ENCODE measurements at places on chromosomes 3 and 15. TPM values are rescaled to one million over a fixed set of nuclear protein-coding genes. Genes with fewer than 3 reads are reported as not detected.

- no peak for DNase-seq
Measured at GRCh38 chr15:59352683-59353082, 20.0 kb downstream of the MYO1E start.

DNA sequence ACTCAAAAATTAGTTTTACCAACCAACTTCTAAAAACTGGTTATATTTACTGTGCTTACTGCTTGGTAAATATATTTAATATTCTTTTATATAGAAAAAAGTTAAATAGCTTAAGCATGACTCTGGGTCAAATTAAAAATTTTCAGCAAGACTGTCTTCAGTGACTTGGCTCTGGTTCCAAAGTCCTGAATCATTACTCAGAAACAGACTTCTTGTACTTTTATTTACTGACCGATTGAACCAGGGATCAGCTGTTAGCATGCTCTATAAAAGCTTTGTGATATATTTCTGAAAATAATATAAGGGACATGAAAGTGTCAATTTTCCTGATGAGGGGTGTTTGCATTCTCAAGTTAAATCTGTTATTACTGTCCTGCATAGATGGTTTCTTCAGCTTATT lies 164.3 kb downstream of the MCTP2 start:
- DNase-seq = no peak

DNA sequence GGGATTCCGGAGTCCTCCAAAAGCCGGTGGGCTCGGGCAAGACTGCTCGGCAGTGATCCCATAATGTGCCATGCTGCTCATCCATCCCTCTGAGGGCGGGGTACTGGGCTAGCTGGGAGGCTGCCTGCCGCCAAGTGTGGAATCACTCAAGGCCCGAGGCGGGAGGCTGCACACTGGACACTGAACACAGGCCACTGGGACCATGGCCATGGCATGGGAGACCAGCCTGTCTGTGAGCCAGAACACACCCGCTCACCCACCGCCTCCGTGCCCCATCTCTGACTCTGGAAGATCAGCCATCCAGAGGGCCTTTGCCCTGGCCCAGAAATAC lies 1.4 kb downstream of the C3orf22 start:
- no peak for DNase-seq

Gene RTF1
- 16.0 TPM for total RNA-seq

DNA sequence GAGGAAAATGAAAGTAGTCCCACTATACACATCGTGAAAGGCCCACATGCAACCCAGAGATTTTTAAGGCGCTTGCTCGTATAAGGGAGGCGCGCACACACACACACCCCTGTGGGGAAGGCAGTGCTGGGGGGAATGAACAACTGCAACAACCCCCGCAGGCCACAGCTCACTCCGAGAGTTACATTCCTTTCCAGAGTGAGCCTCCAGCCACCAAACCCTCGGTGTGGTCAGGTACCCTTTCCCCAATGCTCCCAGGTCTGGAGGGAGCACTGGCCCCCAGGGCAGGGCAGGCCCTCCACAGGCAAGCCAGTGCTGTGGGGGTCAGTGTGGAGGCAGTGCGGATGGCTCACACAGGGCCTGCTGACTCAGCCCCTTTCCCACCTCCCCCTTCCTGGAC lies 115.6 kb downstream of the OCA2 start:
- DNase-seq = no peak

- peak; percentile 9 for DNase-seq
Measured at GRCh38 chr3:140883428-140884040, 58.1 kb upstream of the SLC25A36 start.

GRCh38 chr3:58568572-58569286 lies 8.5 kb downstream of the FAM107A start:
- DNase-seq = peak; percentile 54

DNA sequence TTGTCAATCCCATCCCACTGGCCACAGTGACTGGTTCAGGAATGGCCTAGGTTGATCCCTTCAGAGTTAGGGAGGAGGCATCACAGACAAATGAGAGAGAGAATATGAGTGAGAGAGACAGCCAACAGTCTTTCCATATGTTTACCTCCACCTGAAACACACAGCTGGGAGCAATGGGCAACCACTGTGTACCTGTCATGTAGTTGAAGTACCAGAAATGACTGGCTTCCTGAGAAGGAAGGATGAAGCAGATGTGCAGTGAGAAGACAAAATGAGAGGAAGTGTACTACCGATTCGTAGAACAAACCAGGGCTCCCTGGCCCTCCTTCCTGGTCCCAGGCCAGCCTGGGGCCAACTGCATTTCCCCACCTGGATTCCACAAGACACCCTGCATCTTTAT lies 27.4 kb downstream of the SRGAP3 start:
- no peak for DNase-seq

- DNase-seq = no peak
Measured at GRCh38 chr15:43517354-43518196, at the start of gene MAP1A. Gene MAP1A (plus strand): TSS chr15:43517608. CDS start chr15:43521474, 3,866 bp downstream.

GRCh38 chr3:127929818-127930413 lies 14.9 kb downstream of the KBTBD12 start:
- no peak for DNase-seq

Gene ZNF860
- 0.34 TPM for total RNA-seq

DNA sequence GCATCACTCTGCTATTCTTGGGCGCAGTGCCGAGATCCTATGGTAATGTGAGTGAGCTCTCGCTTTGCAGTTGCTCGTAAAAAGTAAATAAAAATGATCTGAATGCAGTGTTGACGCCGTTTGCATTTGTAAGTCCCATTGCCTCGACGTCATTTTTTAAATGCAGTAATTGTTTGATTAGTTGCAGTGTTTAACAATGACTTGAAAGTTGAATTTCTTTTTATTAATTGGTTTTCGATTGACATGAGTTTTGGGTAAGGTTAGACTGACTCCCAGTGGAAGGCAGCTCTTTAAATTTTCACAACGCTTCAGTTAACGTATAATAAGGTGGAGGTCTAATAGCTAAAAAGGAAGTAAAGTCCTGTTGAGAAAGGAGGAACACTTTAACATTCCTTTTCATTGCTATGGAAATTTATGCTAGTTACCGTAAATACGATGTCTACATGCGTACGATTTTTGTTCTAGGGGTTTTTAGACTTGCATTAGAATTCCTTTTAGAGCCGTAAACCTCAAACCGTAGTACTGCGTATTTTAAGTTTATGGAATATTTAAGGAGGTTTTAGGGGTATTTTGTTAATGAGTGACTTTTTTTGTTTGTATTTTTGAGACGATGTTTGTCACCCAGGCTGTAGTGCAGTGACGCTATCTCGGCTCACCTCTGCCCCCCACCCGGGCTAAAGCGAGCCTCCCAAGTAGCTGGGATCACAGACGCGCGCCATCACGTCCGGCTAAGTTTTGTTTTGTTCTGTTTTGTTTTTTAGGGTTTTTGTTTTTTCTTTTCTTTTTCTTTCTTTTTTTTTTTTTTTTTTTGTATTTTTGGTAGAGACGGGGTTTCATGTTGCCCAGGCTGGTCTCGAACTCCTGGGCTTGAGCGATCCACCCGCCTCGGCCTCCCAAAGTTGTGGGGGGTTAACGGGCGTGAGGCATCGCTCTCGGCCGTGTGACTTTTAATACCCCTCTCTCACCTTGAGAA lies 1.4 kb downstream of the MORF4L1 start:
- no peak for DNase-seq

DNA sequence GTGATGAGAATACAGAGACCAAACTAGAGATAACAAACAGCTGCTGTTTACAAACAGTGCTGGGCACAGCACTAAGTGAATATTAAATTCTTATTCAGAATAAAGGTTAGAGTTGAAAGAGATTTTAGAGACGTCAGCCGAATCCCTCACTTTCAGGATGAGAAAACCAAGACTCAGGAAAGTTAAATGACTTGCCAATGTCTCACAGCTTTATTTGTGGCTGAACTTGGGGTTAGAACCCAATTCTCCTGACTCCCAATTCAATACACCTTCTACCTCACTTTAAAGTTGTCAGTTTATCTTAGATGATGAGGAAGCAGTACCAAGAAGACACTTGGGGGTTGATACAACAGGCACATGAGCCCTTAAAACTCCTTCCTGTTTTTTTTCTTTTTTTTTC lies 180.9 kb downstream of the GAP43 start:
- DNase-seq = no peak

DNA sequence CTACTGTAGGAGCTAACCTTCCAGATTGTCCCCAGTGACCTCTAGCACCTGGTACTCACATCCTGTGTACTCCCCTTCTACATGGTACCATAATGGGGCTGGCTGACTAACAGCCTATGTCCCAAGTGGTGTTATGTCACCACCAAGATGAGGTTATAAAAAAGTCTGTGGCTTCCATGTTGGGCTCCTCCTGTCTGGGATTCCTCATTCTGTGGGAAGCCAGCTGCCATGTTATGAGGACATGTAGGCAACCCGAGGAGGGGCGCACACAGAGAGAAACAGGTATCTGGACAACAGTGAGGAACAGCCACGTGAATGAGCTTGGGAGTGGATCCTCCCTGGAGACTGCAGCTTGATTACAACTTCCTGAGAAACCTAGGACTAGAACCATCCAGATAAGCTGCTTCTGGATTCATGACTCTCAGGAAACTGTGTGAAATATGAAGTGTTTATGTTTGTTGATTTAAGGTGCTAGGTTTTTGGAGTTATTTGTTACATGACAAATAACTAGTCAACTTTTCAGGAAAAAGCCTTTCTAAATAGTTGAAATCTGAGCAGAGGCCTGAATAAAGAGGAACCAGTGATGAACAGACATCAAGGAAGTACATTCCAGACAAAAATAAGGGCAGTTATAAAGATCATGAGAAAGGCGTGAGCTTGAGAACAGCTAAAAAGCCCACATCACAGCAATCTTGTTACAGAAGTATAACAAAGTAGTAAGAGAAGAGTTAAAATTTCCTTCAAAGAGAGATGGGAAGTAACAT lies 21.7 kb downstream of the GOLIM4 start:
- DNase-seq = peak; percentile 22

GRCh38 chr15:91961357-91961756 lies 107.8 kb downstream of the SLCO3A1 start:
- DNase-seq = no peak

DNA sequence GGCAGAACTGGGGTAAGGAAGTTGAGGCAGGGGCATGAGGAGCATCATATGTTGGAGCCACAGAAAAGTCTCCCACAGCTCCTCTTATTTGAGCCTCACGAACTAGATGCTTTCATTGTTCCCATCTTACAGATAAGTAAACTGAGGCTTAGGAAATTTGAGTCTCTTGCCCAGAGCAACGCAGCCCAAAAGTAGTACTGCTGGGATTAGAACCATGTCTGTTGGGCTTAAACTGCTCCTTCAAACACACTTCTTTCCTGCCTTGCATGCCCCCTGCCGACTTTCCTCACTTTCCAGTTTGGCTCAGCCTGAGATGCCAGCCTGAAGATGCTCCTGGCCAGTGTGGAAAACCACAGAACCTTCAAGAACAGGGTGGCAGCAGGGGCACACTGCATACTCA lies 43.1 kb upstream of the SLC6A6 start:
- no peak for DNase-seq

GRCh38 chr3:19256313-19256712 lies 108.0 kb downstream of the KCNH8 start:
- DNase-seq = no peak

DNA sequence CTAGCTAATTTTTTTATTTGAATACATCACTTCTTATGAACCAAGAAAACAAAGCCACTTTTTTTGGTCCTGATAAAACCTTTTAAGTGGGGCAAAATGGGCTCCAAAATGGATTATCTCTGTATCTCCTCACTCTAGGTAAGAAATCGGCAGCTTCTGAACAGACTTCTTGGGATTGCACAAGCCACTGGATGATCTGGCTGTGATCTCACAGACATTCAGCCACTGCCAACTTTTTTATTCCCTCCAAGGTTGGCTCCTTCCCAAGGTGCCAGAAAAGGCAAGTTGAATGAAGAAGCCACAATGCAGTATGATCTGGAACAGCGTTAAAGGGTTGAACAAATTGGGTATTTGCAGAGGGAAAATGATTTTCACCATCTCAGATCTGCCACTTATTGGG lies 73.2 kb downstream of the PRICKLE2 start:
- DNase-seq = no peak

DNA sequence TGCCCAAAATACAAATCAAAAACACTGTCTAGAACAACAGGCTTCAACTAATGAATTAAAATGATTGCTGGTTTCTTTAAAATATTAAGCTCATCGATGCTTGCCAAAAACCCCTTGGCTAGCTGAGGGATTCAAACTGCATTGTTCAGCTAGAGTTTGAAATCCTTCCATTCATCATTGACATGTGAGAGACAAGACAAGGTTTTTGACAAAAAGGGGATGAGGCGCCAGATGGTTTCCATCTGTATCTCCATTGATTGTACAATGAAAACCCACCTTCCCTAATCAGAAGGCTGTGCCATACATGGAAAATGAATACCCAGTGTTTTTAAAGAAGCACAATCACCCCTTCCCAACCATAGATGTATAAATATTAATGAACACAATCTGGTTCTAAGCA lies 67.8 kb downstream of the THRB start:
- DNase-seq = no peak

- no peak for DNase-seq
Measured at GRCh38 chr3:87006844-87007439, 16.0 kb upstream of the VGLL3 start.

GRCh38 chr3:153749070-153749610 lies 372.1 kb upstream of the ARHGEF26 start:
- no peak for DNase-seq

DNA sequence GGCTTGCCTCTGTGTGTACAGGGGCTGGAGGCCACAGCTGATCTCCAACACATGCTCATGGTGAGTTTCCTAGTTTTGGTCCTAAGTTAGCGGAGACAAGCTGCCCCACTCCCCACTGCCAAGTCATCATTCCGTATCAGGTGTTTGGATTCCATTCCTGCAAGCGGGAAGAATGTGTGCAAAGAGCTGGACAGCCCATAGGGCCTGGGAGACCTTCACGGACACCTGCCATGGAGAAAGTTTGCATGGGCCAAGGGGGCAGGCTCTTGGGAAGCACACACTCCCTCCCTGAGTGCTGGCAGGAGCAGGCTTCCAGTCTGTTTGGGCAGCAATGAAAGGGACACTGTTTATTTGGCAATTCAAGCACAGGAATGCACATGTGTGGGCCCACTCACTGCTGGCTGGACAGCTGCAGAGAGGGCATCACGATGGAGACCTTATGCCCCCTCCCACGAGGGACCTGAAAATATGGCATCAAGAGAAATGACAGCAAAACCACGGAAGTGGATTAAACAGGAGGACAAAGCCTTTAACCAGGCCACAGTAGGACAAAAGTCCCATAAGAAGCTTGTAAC lies 149.7 kb downstream of the KLF13 start:
- no peak for DNase-seq

DNA sequence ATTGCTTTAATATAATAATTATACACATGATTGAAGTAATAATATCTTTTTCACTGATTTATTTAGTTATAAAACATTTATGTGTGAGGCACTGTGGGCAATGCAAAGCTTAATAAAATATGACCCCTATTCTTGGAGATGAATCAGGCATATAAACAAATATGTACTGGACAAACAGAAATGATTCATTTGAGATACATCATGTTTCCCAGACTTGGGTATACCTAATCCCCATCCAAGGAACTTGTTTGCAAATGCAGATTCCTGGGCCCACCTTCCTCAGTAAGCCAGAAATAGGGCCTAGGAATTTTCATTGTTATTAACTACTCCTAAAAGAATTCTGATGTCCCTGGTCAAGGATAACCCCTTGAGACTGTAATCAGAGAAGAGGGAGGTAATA lies 184.2 kb downstream of the CHL1 start:
- DNase-seq = no peak

Data from Daoy (cell line).